Germinal center (tissue), 1 donor: ENCODE measurements at places on chromosomes 4 and X.

DNA sequence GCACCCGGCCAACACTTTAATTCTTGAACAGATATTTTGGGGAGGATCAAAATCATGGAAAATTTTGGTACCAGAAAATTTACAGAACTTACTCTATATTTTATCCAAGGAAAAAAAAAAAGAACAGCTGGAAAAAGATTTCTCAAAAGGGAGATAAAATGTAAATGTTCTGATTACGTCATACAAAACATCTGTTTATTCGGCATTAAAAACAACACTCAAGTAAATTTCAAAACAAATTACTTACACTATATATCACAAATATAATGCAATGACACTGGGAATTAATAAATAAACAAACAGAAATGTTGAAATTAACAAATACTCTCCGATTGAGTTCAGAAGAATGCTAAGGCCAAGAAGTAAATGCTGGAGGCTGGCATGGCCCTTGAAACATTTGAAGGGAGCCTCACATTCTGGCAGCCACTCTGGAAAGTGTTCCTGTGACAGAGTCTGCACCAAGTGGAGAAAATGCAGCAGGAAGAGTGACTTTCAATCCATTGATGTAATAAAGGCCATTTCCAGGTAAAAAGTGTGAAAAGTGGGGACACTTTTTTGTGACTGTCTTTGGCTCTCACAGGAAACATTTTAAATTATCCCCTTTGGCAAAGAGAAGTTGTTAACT, 486.0 kb upstream of the CTSO start:
- DNase-seq = no peak

- DNase-seq = no peak
Observed at GRCh38 chrX:147884958-147885357, 26.8 kb upstream of the FMR1 start.

DNA sequence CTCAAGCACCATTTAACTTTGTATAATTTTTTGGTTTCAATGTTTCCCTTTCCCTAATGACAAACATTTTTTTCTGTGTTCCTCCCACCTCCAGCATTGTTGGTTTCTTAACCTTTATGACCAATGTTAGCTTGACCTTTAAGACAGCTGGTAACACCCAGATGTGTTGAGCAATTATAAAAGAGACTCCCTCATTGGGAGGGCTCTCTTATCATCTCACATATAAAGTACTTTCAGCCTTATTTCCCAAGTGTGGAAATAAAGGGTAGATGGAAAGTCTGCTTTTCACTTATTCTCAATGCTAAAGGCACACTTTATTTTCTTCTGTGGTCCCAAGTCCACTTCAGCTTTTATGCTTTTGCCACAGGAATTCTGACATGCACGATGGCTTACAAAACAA, 1420.4 kb downstream of the RAPGEF2 start:
- no peak for DNase-seq

DNA sequence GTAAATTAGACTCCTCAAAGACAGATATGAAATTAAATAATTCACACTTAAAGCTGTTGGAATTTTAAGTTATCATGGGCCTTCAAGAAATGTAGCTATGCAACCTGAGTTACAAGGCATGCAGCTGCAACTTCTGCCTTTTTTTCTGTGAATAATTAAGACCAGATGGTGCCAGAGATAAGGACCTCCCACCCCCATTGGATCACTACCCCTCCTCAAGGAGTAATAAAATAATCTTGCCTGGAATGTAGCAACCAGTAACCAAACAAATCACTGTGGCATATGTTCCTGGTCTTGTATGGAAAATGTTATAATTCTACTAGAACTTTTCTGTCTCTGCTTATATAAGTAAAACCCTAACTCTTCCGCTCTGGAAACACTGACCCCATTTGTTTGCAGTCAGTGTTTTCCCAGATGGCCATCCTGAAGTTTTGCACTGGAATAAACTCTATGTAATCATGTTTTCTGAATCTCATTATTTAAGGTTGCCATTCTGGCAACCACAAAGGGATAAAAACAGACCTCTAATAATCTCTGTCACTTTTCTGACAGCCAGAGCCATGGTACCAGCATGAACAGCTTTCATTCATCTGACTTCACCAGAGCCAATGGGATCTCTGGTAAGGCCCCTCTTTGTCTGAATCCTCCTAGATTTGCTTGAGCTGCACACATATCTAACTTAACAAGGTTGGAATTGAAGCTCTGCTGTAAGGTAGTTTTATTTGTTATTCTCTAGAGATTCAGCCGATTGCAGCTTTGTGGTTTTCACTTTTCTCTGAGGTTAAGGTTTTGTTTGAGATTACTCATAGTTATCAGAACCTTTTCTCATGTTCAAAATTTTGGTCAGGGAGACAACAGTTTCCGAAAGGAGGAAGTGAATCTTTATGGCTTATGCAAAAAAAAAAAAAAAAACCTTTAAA, 274.6 kb downstream of the NAF1 start:
- DNase-seq = peak; percentile 21

DNA sequence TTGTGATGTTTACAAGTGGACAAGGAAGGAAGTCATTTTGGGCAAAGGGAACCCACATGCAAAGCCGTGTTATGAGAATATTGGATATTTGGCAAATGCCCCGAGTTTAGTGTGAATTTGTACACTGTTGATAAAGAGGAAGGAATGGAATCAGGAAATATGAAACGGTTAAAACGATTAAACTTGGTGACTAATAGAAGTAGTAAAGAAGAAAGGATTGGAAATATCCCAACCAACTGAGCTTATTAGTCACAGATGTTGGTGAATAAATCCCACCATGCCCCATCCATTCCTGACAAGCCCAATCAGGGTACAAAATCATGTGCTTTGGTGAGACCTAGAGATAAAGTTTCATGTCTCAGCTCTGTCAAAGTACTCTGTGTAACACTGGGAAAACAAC, 22.0 kb downstream of the ARHGAP24 start:
- no peak for DNase-seq

GRCh38 chrX:138748480-138748879, 37.0 kb upstream of the FGF13 start:
- DNase-seq = no peak

DNA sequence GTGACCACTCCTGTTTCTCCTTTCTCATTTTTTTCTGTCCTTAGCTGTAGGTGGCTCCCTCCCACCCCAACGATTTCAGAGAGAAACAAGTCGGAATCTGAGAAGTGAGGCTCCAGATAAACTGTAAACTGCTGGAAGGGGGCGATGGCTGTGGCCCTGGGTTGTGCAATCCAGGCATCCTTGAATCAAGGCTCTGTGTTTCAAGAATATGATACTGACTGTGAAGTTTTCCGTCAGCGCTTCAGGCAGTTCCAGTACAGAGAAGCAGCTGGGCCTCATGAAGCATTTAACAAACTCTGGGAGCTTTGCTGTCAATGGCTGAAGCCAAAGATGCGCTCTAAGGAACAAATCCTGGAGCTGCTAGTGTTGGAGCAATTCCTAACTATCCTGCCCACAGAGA, 37.7 kb downstream of the ETDC start:
- no peak for DNase-seq

DNA sequence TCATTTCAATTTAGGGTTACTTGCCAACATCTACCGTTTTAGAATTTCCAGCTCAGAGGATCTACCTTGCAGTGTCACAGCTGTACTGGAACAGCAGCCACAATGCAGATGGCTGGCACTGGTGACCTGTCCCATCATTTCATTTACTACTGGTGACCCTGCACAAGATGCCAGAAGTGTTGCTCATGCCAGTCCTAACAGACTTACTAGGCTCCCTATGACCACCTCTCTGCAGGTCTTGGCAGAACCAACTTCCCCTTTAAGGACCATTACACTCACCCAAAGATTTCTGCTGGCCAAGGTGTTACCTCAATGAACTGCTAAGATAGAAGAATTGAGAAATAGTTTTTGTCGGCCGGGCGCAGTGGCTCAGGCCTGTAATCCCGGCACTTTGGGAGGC, 106.9 kb downstream of the C4orf51 start:
- no peak for DNase-seq

DNA sequence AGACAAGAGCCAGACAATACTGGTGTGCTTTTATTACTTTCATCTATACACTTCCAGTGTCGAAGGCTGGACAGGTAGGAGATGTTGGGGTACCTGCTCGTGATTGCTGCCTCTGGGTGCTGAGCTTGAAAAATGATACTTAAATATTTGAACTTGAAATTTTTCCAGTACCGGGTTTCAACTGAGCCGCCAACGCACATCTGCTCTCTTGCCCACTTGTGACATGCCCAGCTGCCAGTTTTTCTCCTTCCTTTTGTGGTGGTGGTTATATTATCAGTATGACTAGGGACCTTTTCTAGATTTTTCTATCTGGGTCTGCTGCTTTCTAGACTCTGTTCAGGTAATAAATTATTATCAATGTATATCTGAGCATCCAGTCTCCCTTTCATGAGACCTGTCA, 3.4 kb downstream of the OGT start:
- DNase-seq = no peak

DNA sequence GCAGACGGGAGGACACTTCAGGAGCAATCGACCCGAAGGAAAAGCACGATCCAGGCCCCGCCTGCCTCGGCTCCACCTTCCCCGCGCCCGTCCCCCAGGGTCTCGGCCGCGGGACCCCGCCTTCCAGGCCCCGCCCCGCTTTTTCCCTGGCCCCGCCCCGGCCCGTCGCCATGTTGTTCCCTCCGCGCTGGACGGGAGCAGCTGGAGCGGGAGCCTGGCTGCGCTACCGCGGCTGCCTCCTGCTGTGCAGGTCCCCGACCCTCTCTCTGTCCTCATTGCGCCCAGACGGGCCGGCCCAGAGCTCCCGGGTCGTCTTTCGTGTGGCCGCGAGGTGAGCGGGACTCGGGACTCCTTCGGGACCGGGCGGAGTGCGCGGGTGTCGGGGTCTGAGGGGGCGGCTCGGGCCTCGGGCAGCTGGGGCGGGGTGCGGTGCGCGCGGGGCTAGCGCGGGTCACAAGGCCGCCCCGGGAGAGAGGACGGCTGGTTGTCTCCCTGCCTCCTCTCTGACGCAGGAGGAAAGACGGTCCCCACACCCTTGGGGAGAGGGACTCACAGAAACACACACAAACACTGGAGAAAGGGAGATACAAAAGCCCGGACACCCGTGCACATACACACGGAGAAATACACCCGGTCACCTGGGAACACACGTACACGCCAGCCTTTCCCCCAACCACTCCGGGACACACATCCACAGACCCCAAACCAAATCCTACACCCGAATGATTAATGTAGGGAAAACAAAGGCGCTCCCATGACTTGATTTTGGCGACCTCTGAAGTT, at the start of gene RAB9A:
Gene RAB9A (plus strand): TSS at position 171 of the 783 bp plus-strand sequence. CDS start 19,619 bp downstream, outside the sequence.
- DNase-seq = peak; percentile 80

DNA sequence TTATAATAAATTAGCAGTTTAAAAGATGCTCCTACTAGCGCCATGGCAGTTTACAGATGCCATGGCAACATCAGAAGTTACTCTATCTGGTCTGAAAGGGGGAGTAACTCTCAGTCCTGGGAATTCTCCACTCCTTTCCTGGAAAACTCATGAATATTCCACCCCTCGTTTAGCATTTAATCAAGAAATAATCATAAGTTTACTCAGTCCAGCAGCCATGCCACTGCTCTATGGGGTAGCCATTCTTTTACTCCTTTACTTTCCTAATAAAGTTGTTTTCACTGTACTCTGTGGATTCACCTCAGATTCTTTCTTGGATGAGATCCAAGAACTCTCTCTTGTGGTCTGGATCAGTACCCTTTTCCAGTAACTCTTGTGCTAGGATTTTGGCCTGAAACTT, 52.3 kb downstream of the GUCY1B1 start:
- no peak for DNase-seq

DNA sequence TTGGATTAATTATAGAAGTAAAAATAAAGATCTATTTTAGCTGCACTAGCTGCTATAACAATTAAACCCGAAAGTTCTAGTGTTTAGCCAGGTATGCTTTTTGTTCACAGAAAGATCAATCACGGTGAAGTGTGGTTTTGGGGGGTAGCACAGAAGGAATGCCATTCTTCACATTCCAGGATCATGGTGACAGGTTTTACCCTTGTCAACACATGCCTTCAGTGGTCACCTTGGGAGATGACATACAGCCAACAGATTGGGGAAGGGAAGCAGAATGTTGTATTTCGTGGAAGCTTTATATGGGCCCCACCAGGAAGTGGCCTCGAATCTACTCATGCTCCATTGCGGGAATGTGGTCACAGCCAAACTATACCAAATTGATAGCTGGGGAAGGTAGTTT, 753.6 kb downstream of the RAPGEF2 start:
- no peak for DNase-seq

DNA sequence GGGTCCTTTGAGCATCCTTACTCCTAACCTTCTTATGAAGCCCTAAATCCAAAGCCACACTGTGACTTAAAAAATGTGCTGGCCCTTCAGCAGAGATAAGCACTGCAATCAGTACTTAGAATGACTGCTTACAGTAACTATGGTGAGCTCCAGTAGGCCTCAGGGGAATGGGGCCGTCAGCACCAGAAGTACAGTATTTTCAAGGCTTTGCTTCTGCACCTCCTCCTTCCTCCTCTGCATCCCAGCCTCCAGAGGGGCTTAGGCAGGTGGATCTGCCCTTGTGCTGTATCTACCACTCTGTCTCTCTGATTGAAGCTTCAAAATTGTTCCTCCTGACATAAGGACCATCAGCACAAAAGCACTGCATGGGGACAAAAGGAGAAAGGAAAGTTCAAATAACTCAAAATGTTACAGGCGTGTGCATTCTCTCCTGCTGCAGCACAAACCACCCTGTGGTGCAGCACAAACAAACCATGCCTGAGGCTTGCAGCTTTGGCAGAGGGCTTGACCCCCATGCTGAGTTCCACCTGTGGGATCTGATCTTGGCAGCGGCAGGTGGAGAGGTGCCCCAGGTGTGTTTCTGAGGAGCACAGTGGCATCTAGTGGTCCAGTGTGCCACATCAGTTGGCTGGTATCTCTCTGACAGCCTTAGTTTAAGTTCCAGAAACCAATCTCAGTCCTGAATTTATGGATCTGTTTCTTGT, 164.7 kb downstream of the SOWAHB start:
- DNase-seq = no peak

- DNase-seq = no peak
Observed at GRCh38 chr4:7217474-7218321, 25.4 kb downstream of the SORCS2 start.
